ENCODE measurements at places on chromosomes 5 and 9. TPM values are rescaled to one million over a fixed set of nuclear protein-coding genes. Genes with fewer than 3 reads are reported as not detected.

ECM2 gene
- 1.6 TPM for polyA plus RNA-seq

DNA sequence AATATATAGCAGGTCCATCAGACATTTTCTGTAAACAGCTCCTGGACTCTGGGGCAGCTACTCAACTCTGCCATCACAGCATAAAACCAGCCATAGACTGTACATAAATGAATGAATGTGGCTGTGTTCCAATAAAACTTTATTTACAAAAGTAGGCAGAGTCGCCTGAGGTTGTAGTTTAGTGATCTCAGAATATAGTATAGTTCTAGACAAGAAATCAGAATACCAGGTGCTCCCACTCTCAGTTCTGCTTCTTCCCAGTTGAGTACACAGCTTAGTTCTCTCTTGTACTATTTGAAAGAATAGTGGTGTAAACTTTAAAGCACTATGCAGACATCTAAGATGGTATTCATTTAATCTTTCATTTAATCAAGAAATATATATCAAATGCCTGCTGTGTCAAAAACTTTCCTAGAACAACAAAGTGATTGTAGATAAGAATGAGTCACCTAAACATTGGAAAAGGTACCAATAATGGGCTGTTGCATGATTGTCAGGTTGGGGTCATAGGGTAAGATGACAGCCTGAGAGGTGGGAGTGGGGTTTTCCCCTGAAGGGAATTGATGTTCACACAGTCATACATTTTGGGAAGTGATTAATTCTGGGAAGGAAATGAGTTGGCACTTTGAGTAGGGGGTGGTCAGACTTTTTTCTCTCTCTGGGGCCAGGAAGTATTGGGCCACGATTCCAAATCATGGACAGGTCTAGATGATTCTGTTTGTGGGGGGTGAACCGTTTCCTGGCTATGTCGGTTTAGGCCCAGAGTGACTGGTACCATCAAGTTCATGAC is 37.0 kb downstream of the TNFSF8 start:
- no peak for DNase-seq

DNA sequence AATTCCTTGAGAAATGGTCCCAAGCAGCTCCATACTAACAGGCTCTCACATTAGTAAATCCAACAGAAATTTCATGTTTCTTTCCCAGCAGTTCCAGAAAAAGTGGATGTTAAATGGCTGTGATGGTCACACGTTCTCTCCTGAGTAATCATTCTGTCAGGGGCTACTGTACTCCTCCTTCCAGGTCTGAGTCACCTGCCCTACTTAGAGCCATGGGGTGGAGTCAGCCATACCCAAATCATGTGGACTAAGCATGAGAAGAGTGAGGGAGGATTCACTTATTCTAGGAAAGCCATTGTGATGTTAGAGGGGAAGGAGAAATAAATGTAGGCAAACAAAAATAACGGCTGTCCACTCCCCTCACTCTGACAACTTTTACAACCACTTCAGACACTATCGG is 547.2 kb downstream of the CSNK1G3 start:
- no peak for DNase-seq

GABRA1 gene
- polyA plus RNA-seq = not detected

GRCh38 chr5:149518620-149519019 is 32.6 kb downstream of the CSNK1A1 start:
- no peak for DNase-seq

ACTBL2 gene
- 0.45 TPM for polyA plus RNA-seq

SLC36A3 gene
- polyA plus RNA-seq = not detected

GRCh38 chr5:98911280-98912040 is 17.3 kb downstream of the CHD1 start:
- no peak for DNase-seq

ZMAT2 gene
- polyA plus RNA-seq = 66.6 TPM

NR2F1 gene
- 65.5 TPM for polyA plus RNA-seq

- no peak for DNase-seq
These were observed 93.0 kb upstream of the ANKRD55 start for GRCh38 chr5:56326116-56326515.

DNA sequence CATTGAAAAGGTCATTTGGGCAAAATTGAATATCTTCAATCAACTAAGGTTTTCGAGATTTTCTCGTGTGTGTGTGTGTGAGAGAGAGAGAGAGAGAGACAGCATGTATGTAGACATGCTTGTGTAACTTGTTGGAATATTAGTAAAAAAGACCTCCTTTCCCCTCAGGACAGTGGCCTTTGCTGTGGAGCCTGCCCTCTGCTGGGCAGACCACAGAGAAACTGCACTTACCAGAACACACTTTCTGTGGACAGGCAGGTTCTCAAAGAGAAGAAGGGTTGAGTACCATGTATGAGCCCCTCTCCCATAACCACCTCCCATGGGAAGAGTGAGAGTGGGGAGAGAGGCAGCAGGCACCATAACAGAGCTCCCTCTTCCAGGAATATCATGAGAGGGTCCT is 45.6 kb downstream of the CFAP90 start:
- no peak for DNase-seq

GRCh38 chr9:8719833-8720486 is 920.4 kb upstream of the DMAC1 start:
- no peak for DNase-seq

PCDHB16 gene
- polyA plus RNA-seq = 0.66 TPM

- no peak for DNase-seq
These were observed 10.6 kb downstream of the ERP44 start for GRCh38 chr9:100088202-100088601.

GRCh38 chr5:173735184-173735583 is 118.7 kb upstream of the BOD1 start:
- no peak for DNase-seq

GRCh38 chr5:52997424-52997823 is 8.3 kb downstream of the ITGA2 start:
- no peak for DNase-seq

- no peak for DNase-seq
These were observed 16.4 kb upstream of the SEMA4D start for GRCh38 chr9:89514337-89514736.

CLIC3 gene
- polyA plus RNA-seq = 0.42 TPM

FRRS1L gene
- polyA plus RNA-seq = 0.14 TPM

- DNase-seq = no peak
These were observed 8.8 kb upstream of the LCP2 start for GRCh38 chr5:170306381-170306831.

UBE2QL1 gene
- polyA plus RNA-seq = not detected

- DNase-seq = no peak
These were observed 174.7 kb upstream of the S1PR3 start for GRCh38 chr9:88816591-88816990.

ADGRD2 gene
- polyA plus RNA-seq = not detected

DNA sequence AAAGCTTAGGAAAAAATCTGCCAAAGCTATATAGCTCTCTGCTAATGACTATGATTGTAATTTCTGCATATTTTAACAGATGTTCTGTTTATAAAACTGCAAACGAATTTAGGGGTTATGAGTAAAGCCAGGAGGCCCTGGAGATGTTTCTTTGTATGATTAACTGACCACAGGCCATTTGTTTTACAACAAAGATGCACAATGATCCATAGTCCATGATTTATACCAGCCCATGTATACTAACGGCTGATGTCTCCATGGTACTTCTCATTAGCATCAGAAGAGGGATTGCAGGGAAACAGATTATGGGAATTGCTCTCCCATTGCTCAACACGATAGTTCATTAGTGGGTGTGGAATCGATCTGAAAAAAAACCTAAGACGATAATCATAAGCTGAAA is 78.9 kb downstream of the PPP2R2B start:
- DNase-seq = no peak

DNA sequence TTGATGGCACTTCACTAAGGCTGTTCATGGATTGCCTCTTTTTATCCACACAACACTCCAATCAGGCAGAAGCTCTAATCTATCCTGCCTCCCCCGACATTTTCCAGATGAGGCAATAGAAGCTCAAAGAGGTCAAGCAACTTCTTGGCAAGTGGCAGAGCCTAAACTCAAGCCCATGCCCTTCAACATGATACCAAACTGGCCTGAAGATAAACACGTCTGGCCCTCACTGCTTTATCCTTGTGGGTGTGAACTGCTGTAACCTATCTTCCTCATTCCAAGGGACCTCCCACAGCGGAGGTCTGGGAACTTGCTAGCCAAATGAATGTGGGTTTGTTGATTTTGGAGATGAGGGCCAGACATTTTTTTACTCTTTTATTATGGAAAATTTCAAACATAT is 9.5 kb downstream of the SLC35A4 start:
- no peak for DNase-seq

DNA sequence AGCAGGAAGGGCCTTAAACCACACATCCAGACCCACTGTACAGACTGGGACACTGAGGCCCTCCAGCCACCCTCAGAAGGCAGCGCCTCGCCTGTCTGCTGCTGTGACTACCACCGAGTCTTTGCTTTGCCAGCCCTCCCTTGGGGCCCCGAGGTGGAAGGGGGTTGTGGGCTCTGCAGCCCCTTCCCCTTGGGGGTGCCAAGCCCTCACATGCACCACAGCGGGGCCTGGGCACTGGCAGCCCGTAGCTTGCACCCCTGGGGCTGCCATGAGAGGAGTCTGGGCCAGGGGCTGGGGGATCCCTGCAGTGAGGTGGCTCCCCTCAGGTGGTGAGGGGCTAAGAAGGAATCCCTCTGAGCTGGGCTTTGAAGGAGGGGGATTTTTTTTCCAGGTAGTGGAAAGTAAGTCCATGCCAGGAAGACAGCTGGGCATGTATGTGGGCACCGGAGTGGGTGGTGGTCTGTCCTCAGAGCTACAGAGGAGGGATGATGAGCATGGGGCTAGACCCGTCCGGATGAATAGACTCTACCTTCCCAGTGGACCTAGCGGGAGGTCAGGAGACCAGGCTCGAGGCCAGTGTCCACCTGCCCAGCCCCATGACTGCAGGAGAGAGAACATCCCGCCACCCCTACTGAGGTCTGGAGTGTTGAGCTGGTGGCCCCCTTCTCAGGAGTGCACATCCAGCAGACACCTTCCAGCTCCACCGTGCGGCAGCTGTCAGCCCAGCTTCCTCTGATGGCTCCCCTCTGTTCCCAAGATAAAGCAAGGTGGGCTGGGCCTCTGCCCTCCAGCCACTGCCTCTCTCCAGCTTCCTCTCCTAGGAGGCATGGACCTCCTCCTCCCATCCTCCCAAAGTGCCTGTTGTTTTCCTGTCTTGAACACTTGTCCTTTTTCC is 15.9 kb downstream of the FLT4 start:
- no peak for DNase-seq

SLC6A3 gene
- not detected for polyA plus RNA-seq

DNA sequence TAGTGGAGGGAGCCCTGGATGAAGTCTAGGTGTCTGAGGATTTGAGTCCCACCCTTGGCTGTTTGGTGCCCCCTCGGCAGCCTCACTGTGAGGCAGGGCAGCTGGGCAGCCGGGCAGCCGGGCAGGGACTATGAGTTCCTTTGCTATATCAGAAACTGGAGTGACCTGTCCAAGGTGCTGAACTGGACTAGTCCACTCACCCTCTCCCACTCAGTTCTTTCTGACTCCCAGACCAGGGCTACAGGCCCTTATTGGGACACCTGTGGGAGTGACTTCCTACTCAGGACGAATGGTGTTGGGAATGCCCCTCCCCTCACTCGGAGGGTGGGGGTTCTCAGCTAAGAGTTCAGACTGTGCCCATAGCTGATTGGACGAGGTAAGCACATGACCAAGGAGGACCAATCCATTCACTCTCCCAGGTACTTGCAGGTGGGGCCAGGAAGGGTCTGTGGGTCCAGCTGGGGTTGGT is 34.1 kb upstream of the RAPGEF1 start:
- peak; percentile 32 for DNase-seq

GRCh38 chr9:84339962-84340361 is 596 bp downstream of the SLC28A3 start:
- no peak for DNase-seq

GRCh38 chr9:130891688-130892476 is 4.7 kb downstream of the QRFP start:
- no peak for DNase-seq

DNA sequence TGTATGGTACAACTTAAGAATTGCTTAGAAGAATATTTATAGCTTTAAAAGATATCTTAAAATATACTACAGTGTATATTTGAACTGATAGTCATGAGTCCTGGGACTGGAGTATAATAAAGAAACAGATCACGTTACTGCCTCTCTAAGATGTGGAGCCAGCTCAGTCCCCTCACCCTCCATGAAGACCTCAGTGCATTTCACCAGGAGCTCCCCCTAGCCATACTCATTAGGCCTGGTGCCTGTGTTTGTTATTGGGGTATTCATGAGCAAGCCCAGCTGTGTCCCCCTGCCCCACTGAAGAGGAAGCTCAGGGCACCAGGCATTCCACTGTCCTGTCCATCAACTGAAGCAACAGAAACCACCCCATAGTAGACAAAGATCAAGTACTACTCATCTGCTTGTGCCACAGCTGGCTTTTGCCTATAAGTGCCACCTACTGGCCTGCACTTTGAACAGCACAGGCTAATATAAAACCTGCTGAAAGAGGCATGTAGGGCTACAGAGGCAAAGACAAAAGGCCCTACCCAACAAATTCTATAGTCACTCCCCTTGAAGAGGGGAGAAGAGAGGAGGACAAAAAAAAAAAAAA is 850.2 kb upstream of the NUDT12 start:
- no peak for DNase-seq

DNA sequence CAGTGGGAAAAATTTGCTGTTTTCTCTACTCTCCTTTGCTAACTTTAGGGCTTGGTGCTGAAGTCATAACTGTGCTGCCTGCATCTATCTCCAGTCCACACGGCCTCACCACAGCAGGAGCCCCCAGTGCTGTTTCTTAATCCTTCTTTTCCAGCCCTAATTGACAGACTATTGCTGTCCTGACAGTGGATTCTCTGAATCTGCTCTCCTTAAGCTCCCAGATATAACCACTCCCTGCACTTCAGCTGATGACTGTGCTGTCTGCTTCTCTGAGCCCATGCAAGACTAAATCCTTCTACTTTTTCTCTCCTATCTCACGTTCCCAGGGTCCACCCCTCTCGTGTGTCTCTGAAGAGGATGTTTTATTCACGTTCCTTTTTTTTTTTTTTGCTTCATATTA is 19.7 kb upstream of the GRIA1 start:
- DNase-seq = no peak

DNA sequence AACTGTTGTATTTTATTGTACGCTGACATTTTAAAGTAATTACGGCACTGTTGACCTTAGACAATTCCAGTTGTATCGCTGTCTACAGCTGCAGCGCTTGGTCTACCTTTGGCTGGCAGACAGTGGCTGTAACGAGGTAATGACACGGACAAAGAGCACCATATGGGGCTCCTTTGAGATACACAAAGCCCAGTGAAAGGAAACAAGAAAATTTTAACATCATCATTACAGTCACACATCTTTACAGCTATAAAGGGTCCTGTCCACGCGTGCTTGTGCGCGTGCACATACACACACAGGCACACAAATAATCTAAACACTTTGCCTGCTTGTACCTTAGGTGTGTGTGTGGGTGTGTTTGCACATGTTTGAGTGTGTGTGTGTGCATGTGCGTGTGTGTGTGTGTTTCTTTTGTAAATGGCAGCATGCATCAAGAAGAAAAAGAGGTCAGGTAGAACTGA is 946.0 kb downstream of the NR2F1-AS1 start:
- DNase-seq = no peak

CDC20B gene
- not detected for polyA plus RNA-seq

GRCh38 chr5:164255598-164256213 is 750.3 kb downstream of the MAT2B start:
- no peak for DNase-seq

GRCh38 chr5:68216245-68217046 is 890 bp downstream of the PIK3R1 start:
- DNase-seq = no peak

Measured in AG04450 (cell line).